ENCODE measurements at places on chromosomes 11 and 22. TPM values are rescaled to one million over a fixed set of nuclear protein-coding genes. Genes with fewer than 3 reads are reported as not detected.

The DDX25 gene
- 7.5 TPM for total RNA-seq

The MOGAT2 gene
- not detected for total RNA-seq

The IGSF22 gene
- 0.74 TPM for total RNA-seq

The MFNG gene
- 75.4 TPM for total RNA-seq

The SLC22A9 gene
- total RNA-seq = not detected

The RFPL1 gene
- total RNA-seq = not detected

The SAA1 gene
- total RNA-seq = not detected

The GNG3 gene
- 1.1 TPM for total RNA-seq

The AQP11 gene
- total RNA-seq = 0.33 TPM

The SEC14L6 gene
- 1.4 TPM for total RNA-seq

The FREY1 gene
- 1.1 TPM for total RNA-seq

The RCOR2 gene
- 9.3 TPM for total RNA-seq

The GRM5 gene
- total RNA-seq = 0.28 TPM

The NXPE4 gene
- total RNA-seq = not detected

The OR8D1 gene
- total RNA-seq = not detected

The KDM4D gene
- 1.8 TPM for total RNA-seq

The NRXN2 gene
- 11.5 TPM for total RNA-seq

The RBMXL2 gene
- total RNA-seq = not detected

The TAF6L gene
- 31.0 TPM for total RNA-seq

The SLCO2B1 gene
- total RNA-seq = 3.5 TPM

The ARHGAP42 gene
- total RNA-seq = 19.1 TPM

The MS4A6E gene
- not detected for total RNA-seq

The RGL4 gene
- 0.15 TPM for total RNA-seq

The ESAM gene
- 490 TPM for total RNA-seq

The SLC16A8 gene
- total RNA-seq = not detected

The GPR137 gene
- total RNA-seq = 56.0 TPM

The TEX54 gene
- total RNA-seq = not detected

The TMEM191C gene
- 0.92 TPM for total RNA-seq

The ANKK1 gene
- 0.18 TPM for total RNA-seq

The BTBD18 gene
- not detected for total RNA-seq

The DBX1 gene
- total RNA-seq = not detected

The ZP1 gene
- not detected for total RNA-seq

The SYNGR1 gene
- 2.9 TPM for total RNA-seq

The OSM gene
- total RNA-seq = not detected

Data from endothelial cell (in vitro differentiated cells).